ENCODE measurements at places on chromosomes 7 and 10. TPM values are rescaled to one million over a fixed set of nuclear protein-coding genes. Genes with fewer than 3 reads are reported as not detected.

DNA sequence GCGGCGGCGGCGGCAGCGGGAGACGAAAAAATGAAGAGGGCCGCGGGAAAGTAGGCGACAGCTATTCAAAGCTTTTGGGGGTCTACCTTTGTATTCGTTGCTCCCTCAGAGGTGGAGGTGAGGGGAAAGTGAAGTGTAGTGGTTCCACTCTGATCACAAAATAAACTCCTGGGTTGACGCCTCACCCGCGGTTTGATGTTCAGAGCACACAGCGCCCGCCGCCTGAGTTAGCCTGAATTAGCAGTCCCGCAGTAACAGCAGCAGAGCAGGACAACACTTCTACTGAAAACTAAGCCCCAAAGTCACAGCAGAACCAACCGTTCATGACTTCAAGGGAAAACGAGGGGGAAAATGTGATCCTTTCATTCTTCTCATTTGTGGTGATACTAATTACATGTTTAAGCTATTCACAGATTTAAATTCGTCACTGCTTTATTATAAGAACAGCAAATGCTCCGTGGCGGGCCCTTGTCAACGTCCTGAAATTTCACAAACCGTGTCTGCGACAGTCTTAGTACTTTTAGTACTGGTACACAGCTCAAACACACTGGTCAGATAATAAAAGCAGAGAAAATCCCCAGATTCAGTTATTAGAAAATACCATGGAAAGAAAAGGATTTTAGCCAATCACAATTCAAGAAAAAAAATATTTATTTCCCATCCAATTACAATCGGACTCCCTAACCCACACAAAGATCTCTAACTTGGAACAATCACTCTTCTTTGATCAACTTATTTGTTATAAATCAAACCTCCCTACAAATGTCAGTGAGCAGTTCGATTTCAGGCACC, 563 bp upstream of the JMJD1C start:
- no peak for DNase-seq

GRCh38 chr7:130275826-130276297, 9.2 kb downstream of the CPA2 start:
- DNase-seq, result no peak

- DNase-seq, result no peak
These were observed 65.3 kb downstream of the VTI1A start for GRCh38 chr10:112512294-112512693.

GRCh38 chr7:30146127-30146612, 11.4 kb downstream of the MTURN start:
- no peak for DNase-seq

- no peak for DNase-seq
These were observed 697.6 kb upstream of the GALNT17 start for GRCh38 chr7:70434376-70434775.

GRCh38 chr7:49322476-49322875, 398.1 kb downstream of the CDC14C start:
- DNase-seq, result no peak

DNA sequence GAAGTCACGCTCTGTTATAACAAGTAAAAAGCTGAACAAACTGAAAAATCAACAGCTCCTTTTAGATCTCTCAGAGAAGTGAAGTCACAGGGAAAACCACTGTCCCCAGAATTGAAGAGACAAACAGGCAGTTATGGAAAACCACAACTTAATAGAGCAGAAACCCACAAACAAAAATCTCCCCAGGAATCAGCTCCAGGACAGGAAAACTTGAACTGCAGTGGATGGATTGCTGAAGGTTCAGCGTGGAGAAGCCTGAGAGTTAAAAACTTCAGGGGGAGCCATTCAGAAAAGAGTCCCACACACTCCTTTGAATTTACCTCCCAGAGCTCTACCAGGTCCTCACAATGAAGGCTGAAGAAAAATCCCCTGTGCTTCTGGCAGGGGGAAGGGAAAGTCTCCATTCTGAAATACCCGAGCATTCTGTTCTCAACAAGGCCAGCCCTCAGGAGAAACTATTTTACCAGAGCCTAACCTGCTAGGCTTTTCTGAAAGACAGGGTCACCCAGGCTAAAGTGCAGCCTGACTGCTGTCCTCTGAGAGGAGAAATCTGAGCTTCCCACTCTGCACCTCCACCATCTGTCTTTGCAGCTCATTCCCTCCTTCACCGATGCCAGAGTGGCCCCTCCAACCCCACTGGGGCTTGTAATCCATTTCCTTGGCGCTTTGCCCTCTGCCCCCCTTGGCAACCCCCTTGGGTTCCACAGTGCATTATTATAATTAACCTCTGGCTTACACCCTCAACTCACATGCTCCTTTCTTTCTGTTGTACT, 65.0 kb upstream of the CCNY start:
- no peak for DNase-seq

- DNase-seq, result no peak
These were observed 5.1 kb upstream of the SP8 start for GRCh38 chr7:20791538-20792434.

DNA sequence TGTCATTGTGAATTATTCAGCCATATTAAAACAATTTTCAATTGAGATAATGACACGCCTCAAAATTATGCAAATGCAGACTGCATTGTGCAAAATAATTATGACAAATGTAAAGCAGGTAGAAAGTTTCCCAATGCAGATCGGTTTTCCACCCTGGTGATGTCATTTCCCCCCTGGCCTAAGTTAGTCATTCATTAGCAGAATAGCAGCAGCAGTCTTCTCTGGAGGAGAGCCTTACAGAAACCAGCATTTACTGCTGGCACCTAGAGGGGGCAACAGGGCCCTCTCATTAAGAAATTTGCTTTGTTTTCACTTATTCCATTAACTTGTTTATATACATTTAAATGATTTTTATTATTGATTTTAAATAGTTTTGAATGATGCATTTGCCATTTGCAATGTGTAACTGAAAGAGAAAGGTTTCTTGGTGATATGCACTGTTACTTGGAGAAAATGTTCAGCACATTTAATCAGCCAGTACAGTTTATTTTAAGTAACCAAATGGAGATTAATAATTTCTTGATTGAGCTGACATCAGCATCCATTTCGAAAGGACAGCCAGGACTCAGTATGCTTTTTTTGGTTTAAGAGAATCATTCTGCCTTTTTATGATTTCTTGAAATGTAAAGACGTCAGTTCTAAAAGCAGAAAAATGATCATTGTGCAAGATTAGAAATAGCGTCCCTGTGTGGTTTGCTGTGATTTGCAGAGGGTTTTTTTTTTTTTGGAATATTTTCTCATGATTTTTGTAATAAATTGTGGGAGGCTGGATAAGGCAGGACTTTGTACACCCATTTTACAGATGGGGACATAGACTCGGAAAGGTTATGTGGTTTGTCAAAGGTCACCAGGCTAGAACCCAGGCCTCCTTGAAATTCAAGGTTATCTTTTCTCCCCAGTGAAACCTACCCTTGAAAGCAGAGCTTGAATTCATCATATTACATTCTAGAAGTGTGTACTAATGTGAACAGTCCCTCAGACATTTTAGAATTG, 3.5 kb downstream of the ARID5B start:
- no peak for DNase-seq

DNA sequence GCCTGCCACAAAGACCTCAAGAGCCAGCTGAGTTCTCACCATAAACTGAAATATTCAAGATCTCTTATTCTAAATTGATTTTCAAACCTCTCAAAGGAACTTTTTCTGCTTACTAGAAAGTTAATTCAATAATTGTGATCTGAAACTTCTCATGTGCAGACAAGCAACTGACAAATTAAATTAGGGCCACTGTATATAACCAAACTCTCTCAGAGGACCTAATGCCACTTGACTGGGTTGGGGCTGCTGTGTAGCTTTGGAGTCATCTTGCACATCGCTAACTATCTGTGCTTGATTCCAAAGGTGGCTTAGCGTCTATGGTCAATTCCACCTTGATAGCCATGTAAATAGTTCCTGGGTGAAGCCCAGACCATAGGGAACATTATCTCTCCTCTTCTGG, 345.2 kb downstream of the GPR37 start:
- no peak for DNase-seq

- no peak for DNase-seq
These were observed 75.8 kb upstream of the CHST15 start for GRCh38 chr10:124168991-124169802.

DNA sequence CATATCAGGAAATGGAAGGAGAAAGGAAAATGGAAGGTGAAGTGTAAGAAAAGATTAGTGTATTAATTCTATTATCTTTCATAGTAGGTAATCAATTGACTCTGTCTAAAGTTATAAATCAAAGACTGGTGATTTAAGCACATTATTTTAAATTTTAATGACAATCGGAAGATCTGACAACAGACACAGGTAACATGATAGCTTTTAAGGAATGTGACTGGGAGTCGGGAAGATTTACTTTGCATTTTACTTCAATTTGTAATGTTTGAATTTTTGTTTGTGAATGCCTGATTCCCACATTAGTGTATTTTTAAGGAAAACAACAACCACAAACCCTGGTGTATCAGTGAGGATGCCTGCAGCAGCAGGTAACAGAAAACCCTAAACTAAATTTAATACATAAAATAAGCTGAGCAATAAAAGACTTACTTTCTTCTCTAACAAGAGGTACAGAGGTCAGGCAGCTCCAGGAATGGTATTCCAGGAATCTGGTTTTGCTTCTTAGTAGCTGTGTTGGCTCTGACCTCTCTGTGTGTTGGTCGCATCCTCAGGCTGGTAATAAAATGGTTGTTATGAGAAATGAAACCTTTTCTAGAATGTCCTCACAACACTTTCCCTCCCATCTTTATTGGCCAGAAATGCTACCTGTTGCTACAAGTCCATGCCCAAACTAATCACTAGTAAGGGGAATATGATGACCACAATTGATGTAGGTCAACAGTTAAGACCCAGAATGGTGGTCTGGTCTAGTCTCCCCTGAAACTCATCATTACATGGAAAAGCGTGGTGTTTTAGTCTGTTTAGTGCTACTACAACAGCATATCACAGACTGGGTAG, 12.2 kb downstream of the DNAJB9 start:
- no peak for DNase-seq

- no peak for DNase-seq
These were observed 25.4 kb downstream of the AKR1B15 start for GRCh38 chr7:134574322-134574721.

DNA sequence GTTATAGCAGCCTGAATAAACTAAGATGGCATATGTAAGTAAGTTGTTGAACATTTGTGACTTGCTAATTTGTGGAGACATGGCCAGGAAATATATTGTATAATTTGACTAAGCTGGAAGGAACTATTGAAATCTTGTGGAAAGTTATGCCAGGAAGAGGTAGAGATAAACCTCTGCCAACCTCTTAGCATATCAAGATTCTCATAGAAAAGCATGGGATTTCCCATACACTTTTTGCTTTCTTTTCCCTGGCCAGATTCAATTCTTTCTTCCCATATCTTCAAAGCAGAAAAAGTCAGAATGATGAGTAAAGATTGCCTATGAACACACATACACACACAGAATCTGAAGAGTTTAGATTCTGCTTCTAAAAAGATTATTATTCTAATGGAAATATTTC, 216.2 kb downstream of the SEMA3D start:
- DNase-seq, result no peak

DNA sequence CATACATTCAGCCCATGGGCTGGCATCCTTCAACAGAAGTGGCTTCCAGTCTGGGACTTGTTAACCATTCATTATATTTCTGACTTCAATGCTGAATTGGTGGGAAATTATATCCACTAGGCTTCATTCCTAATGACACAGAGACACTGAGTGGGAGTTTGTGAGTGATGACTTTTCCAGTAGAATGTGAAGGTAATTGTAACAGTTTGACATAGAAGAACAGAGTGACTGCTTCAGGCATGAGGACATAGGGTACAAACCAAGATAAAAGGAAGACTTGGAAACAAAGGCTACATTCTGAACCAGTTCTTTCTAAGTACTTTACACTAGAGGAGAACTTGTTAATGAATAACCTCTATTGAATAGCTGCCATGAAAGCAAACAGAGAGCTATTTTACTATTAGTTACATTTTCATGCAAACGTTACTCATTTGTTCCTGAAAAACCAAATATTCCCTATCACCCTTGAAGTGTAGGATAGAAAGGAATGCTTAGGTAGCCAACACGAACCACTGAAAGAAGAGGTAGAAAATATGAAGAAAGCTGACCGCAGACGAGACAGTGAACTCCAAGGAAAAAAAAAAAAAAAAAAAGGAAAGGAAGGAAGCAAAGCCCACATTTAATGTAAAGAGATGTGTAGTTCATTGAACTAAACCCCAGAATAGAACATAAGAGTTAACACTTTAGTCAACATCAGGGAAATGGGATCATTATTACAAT, 237.0 kb upstream of the SEMA3C start:
- peak; percentile 78 for DNase-seq

GRCh38 chr7:99451936-99452335, 13.2 kb downstream of the CPSF4 start:
- DNase-seq, result no peak

- no peak for DNase-seq
These were observed 8.2 kb upstream of the OPTN start for GRCh38 chr10:13091801-13092200.

DNA sequence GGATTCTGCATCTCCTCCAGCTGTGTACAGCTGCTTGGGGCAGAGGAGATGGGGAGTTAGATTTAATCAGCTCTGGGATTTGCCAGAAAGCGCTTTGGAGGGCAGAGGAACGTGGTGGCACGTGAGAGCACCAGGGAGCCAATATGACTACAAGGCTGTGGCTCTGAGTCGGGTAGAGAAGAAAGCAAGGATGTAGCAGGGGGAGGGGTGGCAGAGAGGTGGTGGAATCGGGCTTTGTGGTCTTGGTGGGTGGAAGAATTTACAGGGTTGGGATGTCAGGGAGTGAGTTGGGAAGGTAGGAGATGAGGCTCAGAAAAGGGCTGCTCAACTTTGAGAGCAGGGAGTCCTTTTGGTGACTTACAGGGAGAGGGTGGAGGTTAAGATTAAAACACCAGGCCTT, 113.6 kb downstream of the CCNY start:
- no peak for DNase-seq

GRCh38 chr7:70016044-70016770, 417.9 kb downstream of the AUTS2 start:
- DNase-seq, result peak; percentile 39

GRCh38 chr10:62109587-62110293, 158.9 kb downstream of the RTKN2 start:
- no peak for DNase-seq

DNA sequence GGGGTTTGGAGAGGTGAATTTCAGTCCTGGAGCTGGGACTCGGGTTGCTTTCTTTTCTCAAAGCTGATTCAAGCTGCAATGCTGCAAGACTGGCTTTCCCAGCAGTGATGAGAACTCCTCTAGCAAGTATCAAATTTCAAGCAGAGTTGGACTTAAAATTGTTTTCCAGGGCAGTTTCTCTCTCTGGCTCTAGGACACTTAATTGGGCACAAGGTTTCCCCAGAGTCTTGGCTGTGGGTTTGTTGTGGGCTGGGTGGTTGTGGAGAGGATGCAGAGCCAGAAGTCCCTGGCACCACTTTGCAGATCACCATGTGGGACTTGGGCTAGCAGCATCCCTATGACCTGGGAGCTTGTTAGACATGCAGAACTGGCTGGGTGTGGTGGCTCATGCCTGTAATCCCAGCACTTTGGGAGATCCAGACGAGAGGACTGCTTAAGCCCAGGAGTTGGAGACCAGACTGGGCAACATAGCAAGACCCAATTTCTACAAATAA, 16.8 kb downstream of the AKR1B15 start:
- no peak for DNase-seq

The CALHM3 gene
- not detected for total RNA-seq

The PNLIP gene
- total RNA-seq, result not detected

The BBIP1 gene
- total RNA-seq, result 24.7 TPM

The LRRD1 gene
- total RNA-seq, result not detected

The PLCE1 gene
- total RNA-seq, result 0.55 TPM

The HTR7 gene
- total RNA-seq, result 0.17 TPM

The SCIN gene
- total RNA-seq, result 14.7 TPM

The MORN4 gene
- total RNA-seq, result 11.2 TPM

The CACNA2D1 gene
- total RNA-seq, result 5.9 TPM

The CPEB3 gene
- 1.3 TPM for total RNA-seq

The FANK1 gene
- total RNA-seq, result 5.3 TPM

The ZNF425 gene
- total RNA-seq, result 5.0 TPM

The CHRM2 gene
- not detected for total RNA-seq

The CTAGE6 gene
- not detected for total RNA-seq
